Right hindlimb (tissue), 1 donor: ENCODE measurements at places on chromosomes 1 and 21.

DNA sequence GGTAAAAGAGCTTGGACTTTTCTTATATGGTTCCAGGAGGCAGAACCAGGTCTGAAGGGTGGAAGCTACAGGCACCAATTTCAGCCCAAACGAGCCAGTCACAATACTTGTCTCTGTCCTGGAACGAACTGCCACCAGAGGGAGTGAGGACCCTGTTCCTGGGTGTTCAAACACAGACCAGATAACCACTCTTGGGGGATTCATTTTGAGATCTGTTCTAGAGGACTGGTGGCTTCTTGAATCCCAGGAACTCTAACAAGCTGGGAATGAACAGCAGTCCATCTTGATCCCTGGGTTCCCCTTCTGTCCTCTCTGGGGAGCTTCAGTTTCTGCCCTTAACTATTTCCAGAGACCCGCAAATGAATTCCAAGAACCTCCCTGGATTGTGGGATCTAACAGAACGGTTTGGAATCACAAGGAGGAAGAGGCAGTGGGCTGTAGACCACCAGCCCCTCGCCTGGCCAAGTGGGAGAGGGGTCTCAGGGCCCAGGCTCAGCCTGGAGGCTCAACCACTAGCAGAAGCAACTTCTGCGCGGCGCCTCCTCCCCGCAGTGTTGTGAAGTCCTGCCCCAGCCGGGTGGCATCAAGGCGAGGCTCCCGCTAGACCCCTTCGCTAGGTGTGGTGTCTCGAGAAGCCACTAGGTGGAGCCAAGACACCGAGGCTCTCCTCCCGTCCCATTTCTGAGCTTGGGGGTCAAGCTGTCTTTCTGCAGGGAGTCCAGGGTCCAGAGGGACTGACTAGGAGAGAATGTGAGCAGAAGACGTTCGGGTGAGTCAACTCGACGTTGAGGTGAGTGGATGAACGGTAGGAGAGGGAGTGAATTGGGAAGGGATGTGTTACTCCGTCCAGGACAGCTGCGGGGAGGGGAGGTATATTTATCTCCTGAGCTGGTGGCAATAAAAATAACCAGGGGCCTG lies 12.1 kb upstream of the NES start:
- peak; percentile 90 for DNase-seq

DNA sequence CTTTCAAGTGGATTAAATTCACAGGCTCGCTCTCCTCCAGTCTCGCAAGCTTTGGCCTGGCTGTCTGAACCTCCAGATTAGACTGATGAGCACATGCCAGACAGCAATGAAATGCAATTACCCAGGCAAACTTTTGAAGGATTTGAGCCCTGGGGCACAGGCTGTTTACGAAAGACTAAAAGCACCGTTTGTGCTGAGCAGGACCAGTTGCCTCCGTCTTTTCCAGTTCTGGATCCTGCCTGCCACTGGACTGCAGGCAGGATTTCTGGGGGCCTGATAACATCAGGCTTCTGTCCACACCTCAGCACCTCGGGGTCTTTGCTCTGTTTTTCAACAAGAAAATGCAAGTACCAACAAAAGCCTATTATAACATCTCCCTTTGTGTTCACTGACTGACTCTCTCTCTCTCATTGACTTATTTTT lies 145.7 kb downstream of the CLIC6 start:
- DNase-seq, result no peak

DNA sequence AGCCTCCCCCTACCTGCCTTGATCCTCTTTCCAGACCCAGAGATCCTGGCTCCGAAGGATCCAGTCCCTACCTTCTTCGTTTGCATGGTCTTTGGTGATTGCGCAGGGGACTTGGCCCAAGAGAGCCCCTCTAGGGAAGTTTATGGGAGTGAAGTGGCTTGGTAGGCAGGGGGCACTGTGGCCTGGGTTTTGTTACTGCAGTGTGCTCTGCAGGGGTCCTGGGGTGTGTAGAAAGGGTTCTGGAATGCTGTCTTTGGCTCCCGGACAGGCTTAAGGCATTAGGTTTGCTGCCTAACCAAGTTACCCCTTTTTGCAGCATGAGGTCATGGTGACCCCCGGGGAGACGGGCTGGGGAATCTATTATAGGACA lies 3.8 kb downstream of the ATP8B2 start:
- no peak for DNase-seq

DNA sequence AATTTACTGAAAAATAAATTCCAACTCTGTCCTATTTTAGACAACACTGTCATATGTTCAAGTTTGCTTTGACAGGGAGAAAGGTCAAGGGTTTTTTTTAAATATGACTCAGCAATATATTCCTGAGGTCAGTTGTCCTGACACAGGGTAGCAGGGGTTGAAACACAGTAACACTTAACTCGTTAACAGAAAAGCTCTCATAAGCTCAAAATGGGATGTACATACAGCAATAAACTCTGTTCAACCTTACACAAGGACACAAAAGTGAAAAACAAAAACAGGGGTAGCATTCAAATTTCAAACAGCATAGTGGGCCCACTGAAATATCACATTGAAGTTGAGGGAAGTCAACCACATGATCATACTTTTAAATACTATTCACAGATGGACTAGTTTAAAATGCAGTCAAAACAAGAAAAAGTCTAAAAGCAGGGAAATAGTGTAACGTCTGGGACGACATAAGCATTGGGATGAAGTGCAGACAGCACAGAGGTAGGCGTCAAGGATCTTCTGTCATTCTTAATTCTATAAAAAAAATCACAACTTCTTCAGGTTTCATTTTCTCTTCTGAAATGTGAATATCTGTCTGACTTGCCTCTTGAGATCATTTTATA lies 89.9 kb downstream of the SLC44A5 start:
- DNase-seq, result no peak

DNA sequence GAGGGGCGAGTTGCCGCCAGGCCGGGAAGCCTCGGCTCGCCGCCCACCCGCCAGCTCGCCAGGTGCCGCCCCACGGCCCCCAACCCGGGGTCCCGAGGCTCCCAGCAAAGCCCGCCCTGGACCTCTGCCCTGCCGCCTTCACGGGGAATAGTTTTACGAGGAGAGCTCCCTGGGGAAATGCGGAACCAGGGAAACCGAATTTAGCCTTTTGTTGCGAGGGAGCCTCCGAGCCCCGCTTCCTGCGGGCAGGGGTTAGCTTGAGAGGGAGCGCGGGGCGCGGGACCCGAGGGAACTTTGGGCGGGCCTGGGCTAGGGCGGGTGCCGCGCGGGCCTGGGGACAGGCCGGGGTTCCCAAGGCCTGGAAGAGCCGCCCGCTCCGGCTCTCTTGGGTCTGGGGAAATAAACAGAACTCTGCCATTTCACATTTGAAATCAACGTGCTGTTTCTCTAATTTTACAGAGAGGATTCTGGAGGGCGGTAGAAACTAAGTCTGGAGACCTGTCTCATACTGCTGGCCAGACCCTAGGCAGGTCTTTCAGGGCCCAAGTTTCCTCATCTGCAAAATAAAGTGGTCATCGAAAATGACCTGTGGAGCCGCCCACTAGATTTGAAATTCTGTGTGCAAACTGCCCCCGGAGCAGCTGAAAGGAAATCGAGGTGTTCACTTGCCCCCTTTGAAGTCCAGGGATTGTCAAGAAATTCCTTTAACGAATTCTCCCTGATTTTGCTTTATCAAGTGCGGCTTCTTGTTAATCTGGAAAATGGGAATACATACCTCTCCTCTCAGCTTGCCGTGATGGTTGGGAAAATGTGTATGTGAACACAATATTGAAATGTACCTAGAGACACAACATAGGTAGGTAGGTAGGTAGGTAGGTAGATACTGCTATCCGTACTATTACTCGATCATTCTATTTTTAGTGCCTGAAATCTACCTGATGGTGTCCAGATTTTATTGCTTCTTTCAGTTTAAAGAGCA lies 749 bp upstream of the GLUL start:
- DNase-seq, result no peak

GRCh38 chr1:205565799-205566198 lies 61.3 kb downstream of the CDK18 start:
- no peak for DNase-seq

- DNase-seq, result no peak
Observed at GRCh38 chr1:84619383-84620102, 45.3 kb upstream of the CTBS start.

DNA sequence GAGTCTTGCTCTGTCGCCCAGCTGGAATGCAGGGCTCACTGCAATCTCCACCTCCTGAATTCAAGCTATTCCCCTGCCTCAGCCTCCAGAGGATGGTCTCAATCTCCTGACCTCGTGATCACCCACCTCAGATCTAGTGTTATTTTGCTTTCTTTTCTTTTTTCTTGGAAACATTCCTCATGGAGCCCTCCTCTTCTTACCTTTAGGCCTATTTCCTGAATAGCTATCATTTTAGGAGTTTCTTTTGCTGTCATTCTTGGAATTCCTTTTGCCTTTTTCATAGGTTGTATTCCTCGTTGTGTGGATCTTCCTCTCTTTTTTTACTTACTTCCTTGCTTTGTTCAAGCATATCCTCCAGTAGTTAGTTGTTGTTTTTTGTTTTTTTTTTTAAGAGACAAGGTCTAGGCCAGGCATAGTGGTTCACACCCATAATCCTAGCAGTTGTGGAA lies 173.8 kb downstream of the RASAL2 start:
- DNase-seq, result no peak

- no peak for DNase-seq
Observed at GRCh38 chr1:6012529-6013318, 20.5 kb upstream of the NPHP4 start.

DNA sequence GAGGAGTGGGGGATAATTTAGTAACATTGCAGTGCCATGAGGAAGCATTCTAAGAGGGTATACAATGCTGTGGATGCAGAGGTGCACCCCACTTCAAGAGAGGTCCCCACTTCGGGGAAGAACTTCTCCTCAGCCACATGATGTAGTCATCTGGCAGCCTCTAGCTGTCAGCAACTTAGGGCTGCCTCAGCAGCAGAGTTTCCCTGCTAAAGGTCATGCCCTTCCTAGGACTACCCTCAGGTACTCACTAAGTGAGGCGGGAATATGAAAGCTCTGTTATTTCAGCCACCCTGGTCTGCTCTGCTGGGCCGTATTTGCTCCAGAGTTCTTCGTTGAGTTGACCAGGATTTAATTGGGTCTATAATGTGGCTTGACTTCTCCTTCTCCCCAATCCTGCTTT lies 41.9 kb upstream of the NGF start:
- DNase-seq, result no peak

DNA sequence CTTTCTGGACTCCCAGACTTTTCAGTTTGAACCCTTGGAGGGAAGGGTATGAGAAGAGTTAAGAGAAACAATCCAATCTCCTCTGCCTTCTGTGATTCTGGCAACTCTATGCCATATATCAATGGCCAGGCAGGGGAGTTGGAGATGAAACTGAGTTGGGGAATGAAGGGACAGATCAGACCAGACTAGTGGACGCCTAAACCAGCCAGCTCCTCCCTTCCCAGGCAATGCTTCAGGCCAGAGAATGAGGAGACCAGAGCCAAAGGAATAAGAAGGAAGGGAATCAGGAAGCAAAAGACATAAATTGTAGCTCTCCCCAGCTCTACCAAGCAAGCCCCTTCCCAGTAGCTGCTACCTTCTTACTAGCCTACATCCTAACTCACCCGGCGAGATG lies 22.7 kb downstream of the PLEKHA6 start:
- no peak for DNase-seq
